ENCODE measurements at places on chromosomes 4 and X.

DNA sequence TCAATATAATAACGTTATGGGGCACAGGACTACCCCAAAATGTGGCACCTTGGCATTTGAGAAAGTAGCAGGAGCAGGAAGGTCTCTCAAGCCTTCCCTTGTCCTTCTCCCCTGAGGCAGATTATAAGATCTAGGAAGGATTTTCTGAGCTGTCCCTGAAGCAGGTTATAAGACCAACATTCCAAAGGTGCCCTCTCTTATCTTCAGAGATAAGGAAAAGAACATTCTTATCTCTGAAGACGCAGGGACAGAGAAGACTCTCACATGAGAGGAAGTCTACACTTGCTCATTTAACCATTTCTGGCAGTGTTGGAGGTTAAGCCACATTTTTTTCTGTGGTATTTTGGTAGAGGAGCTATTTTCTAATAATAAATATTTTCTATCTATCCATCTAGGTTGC, 437.9 kb upstream of the MAOA start:
- no peak for DNase-seq

GRCh38 chrX:129626026-129626425, 28.7 kb downstream of the APLN start:
- no peak for DNase-seq

DNA sequence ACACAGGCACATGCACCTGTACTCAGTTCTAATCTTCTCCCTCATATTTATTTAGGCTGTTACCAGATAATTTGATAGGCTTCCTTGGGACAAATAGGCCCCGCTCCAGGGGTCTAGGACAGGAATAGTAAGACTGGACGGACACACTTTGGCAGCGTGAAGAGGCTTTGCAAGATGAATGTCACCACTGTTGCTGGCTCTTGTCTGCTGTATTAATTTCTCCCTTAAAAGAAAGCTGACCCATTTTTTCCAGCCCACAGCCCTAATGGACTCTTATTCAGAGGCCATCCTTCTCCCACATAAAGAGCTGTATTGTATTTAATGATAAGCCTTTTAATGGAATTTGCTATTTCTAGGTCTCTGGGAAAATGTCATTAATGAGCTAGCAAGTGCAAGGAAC, 18.0 kb downstream of the FAM184B start:
- DNase-seq, result no peak

DNA sequence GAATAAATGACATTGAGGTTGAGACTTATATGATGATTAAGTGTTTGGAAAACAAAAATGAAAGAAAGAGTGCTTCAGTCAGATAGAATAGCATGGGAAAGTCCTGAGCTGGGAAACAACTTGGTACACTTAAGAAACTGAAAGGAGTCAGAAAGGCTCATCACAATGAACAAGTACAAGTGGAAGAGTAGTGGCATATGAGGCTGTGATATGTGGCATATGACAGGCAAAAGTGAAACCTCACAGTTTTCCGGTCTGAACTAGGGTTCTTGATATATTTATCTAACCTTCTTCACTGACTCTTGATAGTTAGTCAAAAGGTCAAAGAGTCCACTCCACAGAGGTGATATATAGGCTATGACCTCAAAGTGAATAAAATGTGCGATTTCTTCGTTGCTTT, 537.1 kb upstream of the CXorf51A start:
- no peak for DNase-seq

- no peak for DNase-seq
These were observed 70.7 kb upstream of the ANKRD17 start for GRCh38 chr4:73329300-73329699.

- no peak for DNase-seq
These were observed 586.8 kb upstream of the PITX2 start for GRCh38 chr4:111209706-111210105.

DNA sequence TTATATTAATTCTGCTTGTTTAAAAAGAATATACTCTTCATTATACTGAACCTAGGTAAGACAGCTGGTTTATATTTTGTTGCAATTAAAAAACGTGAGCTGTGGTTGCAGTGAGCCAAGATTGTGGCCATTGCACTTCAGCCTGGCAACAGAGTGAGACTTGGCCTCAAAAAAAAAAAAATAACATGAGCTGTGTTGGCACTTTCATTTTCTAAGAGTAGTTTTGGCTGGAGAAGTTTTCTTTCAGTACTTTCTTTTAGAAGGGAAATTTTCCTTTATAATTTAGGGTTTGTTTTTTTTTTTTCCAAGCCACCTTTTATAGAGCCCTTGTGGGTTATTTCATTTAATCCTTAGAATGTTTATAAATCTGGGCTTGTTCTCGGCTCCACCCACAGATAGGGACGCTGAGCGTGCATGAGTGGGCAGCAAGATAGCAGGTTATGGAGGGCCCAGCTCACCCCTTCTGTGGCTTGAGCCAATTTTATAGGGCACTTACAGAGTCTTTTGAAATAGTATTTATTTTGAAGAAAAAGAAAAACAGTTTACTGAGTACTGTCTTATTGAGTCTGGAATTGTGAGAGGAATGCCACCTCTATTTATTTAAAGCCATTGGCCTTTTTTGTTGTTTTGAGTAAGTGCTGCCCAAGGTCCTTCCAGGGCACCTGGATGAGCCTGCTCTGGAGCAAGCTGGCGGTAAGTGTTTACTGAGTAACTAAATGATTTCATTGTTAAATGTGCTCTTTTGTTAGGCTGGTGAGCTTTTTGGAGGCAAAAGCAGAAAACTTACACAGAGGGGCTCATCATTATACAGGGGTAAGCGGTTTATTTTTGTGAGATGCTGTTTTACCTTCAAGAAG, 60.9 kb downstream of the HTT start:
- DNase-seq, result no peak

DNA sequence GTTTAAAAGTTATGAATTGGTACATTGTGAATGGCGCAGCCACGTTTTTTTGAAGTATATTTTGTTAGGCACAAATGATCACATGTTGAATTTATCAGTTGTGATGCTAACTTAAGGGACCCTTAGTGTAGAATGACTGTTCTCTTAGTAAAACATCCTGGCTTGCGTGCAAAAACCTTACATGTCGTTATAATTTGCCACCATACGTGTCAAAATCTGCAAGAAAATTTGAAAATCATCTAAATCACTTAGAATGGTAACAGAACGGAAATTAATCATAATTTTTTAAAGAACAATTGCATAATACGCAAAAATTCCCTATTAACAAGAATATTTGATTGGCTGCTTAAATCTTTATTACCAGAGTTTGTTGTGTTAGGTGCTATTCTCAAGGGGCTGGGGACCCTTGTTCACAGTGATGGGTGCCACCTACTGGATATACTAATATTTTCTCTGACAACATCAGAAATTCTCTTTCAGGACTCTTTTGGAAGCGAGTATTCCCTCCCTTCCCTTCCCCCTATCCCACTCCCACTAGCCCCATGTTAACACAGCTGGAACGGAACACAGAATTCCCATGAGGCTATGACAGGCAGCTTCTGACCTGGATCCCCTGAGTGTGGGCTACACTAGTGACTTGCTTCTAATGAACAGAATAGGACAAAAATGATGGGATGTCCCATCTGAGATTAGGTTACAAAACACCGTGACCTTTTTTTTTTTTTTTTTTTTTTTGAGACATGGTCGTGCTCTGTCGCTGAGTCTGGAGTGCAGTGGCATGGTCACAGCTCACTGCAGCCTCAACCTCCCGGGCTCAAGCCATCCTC, 71.8 kb downstream of the SUPT20HL2 start:
- DNase-seq, result no peak

DNA sequence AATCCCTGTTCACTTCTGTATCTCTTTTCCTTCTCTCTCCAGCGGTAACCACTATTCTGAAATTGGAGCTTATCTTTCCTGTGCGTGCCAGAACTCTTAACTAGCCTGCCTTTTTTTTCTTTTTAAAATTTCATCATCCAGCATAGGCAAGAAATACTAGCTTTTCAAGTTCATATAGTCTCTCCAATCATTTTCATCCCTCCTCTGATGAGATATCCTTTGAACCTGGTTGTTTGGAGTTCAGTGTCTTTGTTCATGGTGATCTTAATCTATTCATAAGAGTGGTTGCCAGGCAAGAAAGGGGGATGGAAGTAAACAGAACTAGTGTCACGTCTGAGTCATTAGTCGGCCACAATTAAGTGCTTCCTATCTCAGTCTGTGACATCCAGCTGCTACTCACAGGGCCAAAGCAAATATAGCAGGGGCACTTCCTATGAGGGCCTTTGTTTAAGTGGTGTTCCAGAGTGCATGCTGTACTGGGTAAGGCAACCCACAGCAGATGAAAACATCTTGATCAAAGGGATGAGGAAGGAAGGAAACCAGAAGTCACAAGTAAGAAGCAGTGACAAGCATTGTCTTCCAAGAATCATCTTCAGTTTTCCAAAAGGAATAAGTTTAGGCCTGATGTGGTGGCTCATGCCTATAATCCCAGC, 56.4 kb upstream of the XIAP start:
- DNase-seq, result no peak

- DNase-seq, result no peak
These were observed 19.7 kb upstream of the MTM1 start for GRCh38 chrX:150548684-150549083.

- DNase-seq, result no peak
These were observed 174.8 kb downstream of the ENOX2 start for GRCh38 chrX:130728208-130728607.

DNA sequence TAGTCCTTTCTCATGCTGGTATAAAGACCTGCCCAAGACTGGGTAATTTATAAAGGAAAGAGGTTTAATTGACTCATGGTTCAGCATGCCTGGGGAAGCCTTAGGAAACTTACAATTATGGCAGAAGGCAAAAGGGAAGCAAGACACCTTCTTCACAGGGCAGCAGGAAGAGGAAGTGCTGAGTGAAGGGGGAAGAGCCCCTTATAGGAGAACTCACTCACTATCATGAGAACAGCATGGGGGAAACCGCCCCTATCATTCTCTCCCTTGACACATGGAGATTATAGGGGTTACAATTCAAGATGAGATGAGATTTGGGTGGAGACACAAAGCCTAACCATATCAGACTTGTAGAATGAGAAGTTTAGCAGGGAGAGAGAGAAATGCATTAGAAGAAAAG, 373.3 kb upstream of the DIAPH2 start:
- DNase-seq, result no peak

GRCh38 chr4:126269106-126269505, 954.4 kb downstream of the FAT4 start:
- no peak for DNase-seq

DNA sequence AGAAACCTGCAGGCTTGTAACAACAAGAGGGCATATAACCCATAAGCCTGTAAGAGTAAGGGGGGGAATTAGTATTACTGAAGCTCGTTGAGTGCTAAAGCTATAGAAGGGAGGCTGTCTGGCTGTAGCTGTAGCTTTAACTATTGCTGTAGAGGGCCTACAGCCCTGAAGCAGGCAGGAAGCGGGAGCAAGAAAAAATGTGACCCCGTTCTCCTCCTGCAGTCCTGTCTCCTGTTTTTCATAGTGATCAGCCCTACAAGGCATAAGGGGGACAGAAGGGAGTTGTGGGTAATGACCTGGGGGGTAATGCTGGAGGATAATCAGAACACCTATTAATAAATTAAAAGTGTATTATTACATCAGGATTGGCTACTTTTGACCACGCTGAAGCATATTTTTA, 206.9 kb upstream of the MAB21L2 start:
- no peak for DNase-seq

DNA sequence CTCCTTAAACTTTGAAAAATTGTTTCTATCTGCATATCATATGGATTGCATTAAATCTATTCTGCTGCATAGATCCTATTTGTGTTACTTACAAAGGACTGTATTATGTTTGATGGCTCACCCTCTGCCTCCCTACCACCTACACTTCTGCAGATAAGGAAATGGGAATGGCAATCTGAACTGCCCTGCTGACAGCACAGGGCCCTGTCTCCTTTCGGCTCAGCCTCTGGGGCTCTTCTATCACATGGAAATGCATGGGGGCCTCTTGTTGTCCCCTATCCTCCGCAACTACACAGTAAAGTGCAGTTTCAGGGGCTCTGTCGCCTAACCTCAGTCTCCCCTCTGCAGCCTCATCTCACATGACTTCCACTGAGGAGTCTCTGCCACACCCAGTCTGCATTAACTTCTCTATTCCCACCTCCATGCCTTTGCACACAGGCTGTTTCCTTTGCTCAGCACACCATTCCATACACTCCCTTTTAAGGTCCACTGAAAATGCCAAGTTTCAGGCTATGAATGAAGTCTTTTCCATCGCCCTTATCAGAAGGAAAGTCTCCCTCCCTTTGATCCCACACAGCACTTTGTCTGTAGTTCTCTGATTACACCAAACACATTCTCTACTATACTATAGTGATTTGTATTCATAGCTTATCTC, 12.5 kb downstream of the RELL1 start:
- no peak for DNase-seq

DNA sequence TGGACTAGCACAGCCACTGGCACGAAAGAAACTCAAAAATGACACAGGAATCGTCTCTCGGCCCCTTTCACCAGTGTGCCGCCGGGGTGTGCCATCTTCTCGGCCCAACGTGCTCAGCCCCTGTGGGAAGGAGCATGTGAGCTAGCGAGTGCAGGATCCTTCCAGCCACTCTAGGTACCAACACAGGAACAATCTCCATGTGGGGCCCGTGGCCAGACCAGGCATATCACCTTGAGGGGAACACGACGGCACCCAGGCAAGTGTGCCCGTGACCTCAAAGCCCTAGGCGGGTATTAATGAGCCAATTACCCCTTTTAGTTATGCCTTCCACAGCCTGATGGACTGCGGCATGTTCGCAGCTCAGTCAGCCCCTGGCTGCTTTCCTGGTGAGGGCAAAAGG, 231.5 kb downstream of the FAT4 start:
- DNase-seq, result no peak

- no peak for DNase-seq
These were observed 32.2 kb downstream of the NFXL1 start for GRCh38 chr4:47882228-47882627.

DNA sequence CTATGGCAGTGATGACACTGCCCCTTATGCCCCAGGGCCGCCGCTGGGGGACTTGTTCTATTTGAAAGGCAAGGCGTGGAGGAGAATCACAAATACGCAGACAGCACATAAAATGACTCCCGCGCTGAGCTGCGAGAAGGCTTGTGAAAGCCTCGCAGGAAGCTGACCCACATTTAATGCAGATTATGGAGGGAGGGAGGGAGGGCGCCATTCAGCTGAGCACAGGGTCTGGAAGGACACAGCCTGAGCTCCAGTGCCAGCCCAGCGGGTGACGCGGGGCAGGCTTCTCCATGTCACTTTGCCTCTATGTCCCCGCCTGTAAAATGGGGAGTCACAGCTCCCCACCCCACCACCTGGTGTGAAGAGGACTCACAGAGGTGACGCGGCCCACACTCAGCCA, 14.3 kb downstream of the ABLIM2 start:
- DNase-seq, result no peak

DNA sequence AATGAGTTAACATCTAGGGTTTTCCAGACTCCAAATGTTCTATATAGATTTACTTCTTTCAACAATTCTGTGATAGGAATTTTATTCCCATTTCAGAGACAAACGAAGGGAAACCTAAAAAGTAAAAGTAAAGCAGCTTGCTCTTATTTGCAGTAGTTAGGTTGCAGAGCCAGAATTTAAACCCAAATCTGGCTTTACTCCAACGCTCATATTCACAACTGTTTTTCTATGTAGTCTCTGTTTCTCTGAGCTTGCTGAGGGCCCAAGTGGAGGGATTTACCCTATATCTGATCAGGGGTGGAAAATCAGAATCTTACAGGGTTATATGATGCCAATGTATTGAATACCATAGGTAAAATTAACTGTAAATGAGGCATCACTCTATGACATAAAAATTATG, 599.1 kb upstream of the GRIA3 start:
- no peak for DNase-seq
